SK-N-SH (cell line): ENCODE measurements at places on chromosomes 2 and 18. TPM values are rescaled to one million over a fixed set of nuclear protein-coding genes. Genes with fewer than 3 reads are reported as not detected.

DNA sequence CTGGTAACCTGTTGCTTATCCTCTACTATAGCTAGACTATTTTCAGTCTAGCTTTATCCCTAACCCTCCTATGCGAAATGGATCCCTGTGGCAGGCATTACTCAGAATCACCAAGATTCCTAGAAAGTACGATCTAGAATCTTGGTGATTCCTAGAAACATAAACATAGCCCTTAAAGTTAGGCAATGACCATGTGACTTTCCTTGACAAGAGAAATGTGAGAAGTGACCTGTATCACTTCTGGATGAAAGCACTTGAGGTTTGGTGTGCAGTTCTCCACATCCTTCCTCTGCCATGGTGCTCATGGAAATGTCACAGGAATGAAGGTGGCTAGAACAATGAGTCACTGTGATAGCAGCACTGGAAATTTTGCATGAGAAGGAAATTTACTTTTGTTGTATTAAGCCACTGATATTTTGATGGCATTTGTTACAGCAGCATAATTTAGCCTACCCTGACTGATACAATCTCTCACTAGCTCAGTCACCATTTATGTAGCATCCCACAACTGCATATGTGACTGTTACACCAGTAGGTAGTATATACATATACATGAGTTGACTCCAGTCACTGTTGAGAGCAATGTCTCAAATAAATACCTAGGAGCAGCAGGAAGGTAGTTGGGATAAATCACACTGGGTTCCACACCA lies 68.3 kb upstream of the MAPRE2 start:
- no peaks in the 10 kb centered on the region for H3K36me3 ChIP-seq
- no peak for DNase-seq
- H3K27ac ChIP-seq: no peak overlapping the region
- H3K4me1 ChIP-seq: peaks cover 5% of the 10 kb centered on the region; the same call in 1 of the 2 replicates

The ALK gene
- 0.30 and 0.55 TPM in 2 replicates for polyA plus RNA-seq

- no peaks in the 10 kb centered on the region for H3K36me3 ChIP-seq
- no peak overlapping the region for H3K27ac ChIP-seq
- H3K27me3 ChIP-seq: no peaks in the 10 kb centered on the region
- no peak overlapping the region for H3K4me3 ChIP-seq
- DNase-seq: no peak
Observed at GRCh38 chr2:147135376-147135775, 709.5 kb upstream of the ACVR2A start.

The SSB gene
- 60.8 and 80.3 TPM in 2 replicates for polyA plus RNA-seq

DNA sequence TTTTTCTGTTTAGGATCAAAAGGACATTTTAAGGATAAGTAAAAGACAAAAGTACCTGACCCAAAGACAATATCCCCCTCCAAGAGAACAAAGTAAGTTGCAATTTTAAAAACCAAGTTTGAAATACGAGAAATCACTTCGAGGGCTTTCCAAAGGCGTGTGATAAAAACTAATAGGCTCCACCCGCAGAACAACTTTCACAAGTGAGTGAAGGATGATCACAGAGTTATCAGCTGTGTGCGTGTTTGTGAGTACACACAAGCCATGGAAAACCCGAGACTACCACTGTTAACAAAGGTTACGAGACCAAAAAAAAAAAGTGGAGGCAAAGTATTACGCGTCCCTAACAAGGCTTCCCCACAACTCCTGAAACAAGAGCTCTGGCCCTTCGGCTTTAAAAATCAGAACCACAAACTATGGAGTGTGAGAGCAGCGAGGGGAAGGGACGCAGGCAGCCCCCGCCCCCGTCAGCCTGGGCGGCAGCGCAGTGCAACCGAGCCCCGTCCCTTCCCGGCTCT lies 719 bp downstream of the SMAD2 start:
- 0 out of 2 replicates have a peak, but pooled peaks cover 4% of the 10 kb centered on the region for H3K4me1 ChIP-seq
- H3K27me3 ChIP-seq: no peaks in the 10 kb centered on the region
- H3K36me3 ChIP-seq: no peaks in the 10 kb centered on the region; the same call in 1 of the 2 replicates
- peak overlapping the region; percentile 97 for H3K27ac ChIP-seq

GRCh38 chr2:96769814-96770213 lies 9.1 kb downstream of the CNNM4 start:
- no peaks in the 10 kb centered on the region for H3K4me1 ChIP-seq
- no peaks in the 10 kb centered on the region for H3K27me3 ChIP-seq
- no peak overlapping the region for H3K27ac ChIP-seq

GRCh38 chr18:10950876-10951630 lies 198.3 kb downstream of the PIEZO2 start:
- no peaks in the 10 kb centered on the region for H3K4me1 ChIP-seq
- H3K27me3 ChIP-seq: no peaks in the 10 kb centered on the region
- no peaks in the 10 kb centered on the region for H3K36me3 ChIP-seq
- no peak overlapping the region for H3K27ac ChIP-seq

DNA sequence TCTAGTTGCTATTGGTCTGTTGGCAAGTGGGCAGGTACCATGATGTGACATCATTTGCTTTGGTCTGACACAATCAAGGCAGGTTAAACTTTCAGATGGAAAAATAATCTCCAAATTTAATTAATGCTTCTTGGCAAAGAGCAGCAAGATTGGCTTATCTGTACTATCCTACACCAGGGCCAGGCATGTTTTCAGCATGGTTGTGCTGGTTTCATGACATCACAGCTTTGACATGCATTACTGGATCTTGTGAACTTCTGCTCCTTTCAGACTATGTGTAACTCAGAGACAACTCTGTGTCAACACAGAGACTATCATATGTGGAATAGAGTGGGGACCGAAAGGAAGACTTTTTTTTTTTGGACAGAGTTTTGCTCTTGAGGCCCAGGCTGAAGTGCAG lies 520.5 kb downstream of the TDRD15 start:
- H3K27ac ChIP-seq: no peak overlapping the region
- H3K4me3 ChIP-seq: no peak overlapping the region
- no peaks in the 10 kb centered on the region for H3K36me3 ChIP-seq
- no peak for DNase-seq

- no peaks in the 10 kb centered on the region for H3K36me3 ChIP-seq
- DNase-seq: no peak
- H3K27ac ChIP-seq: no peak overlapping the region
- H3K4me3 ChIP-seq: no peak overlapping the region
- H3K4me1 ChIP-seq: no peaks in the 10 kb centered on the region
- H3K27me3 ChIP-seq: no peaks in the 10 kb centered on the region
Observed at GRCh38 chr2:59888015-59888414, 665.4 kb downstream of the BCL11A start.

GRCh38 chr2:71611781-71612527 lies 158.6 kb downstream of the DYSF start:
- H3K27ac ChIP-seq: no peak overlapping the region
- no peaks in the 10 kb centered on the region for H3K4me1 ChIP-seq
- H3K27me3 ChIP-seq: no peaks in the 10 kb centered on the region
- no peak for DNase-seq

DNA sequence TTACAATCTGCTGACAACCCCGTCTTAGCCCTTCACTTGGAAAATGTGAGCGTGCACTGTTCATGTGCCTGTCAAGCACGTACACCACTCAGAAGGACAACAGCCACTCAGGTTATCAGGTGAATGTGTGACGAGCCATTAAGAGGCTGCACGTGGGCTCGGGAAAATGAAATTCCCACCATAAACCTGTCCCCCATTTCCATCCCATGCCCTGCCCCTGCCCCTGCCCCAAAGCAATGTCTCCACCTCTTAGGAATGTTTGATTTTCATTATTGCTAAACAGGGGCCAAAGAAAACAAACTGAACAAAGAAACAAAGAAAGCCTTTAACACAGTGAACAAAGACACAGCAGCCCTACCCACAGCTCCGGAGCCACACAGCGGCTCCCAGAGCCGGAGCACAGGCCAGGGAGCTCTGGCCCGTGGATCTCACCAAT lies 90.5 kb downstream of the TMEM18 start:
- H3K27ac ChIP-seq: peak overlapping the region; percentile 74
- no peaks in the 10 kb centered on the region for H3K36me3 ChIP-seq
- H3K27me3 ChIP-seq: no peaks in the 10 kb centered on the region
- no peaks in the 10 kb centered on the region for H3K4me1 ChIP-seq
- no peak for DNase-seq

GRCh38 chr2:263022-263738 lies 652 bp downstream of the SH3YL1 start:
- no peak overlapping the region for H3K27ac ChIP-seq
- peak overlapping the region; percentile 98 for H3K4me3 ChIP-seq
- no peak for DNase-seq
- H3K27me3 ChIP-seq: no peaks in the 10 kb centered on the region
- H3K36me3 ChIP-seq: peaks cover 34% of the 10 kb centered on the region
- H3K4me1 ChIP-seq: peaks cover 25% of the 10 kb centered on the region

DNA sequence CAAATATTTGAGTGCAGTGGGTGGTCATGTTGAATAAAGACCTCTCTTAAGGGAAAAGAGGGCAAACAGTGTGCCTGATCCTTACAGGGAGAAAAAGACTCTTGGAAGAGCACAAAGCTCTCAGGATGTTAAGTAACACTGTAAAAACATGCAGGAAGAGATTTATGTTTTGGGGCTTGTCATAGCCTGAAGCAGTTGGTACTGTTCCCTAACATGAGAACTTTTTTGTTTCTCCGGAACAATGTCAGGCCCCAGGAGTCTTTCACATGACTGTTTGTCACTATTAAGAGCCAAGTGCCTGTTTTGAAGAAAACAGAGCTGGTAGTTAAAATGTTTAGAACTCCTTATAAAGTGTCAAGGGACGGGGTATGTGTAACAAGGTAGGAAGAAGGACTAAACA lies 83.7 kb upstream of the B3GNT2 start:
- no peak overlapping the region for H3K4me3 ChIP-seq
- H3K36me3 ChIP-seq: no peaks in the 10 kb centered on the region
- H3K27ac ChIP-seq: no peak overlapping the region
- H3K4me1 ChIP-seq: peaks cover 4% of the 10 kb centered on the region; the same call in 1 of the 2 replicates
- no peaks in the 10 kb centered on the region for H3K27me3 ChIP-seq

GRCh38 chr18:30623401-30624065 lies 419.0 kb downstream of the DSC3 start:
- DNase-seq: no peak
- H3K4me1 ChIP-seq: no peaks in the 10 kb centered on the region
- H3K36me3 ChIP-seq: no peaks in the 10 kb centered on the region
- no peaks in the 10 kb centered on the region for H3K27me3 ChIP-seq

- peak overlapping the region; percentile 40; the same call in 1 of the 2 replicates for H3K4me3 ChIP-seq
- H3K4me1 ChIP-seq: no peaks in the 10 kb centered on the region
- DNase-seq: peak; percentile 31
- H3K27ac ChIP-seq: no peak overlapping the region
- no peaks in the 10 kb centered on the region for H3K36me3 ChIP-seq
Observed at GRCh38 chr2:118371515-118371914, 283.2 kb downstream of the INSIG2 start.

GRCh38 chr2:208046686-208047085 lies 21.4 kb upstream of the PLEKHM3 start:
- H3K36me3 ChIP-seq: no peaks in the 10 kb centered on the region
- H3K4me1 ChIP-seq: no peaks in the 10 kb centered on the region
- DNase-seq: no peak

DNA sequence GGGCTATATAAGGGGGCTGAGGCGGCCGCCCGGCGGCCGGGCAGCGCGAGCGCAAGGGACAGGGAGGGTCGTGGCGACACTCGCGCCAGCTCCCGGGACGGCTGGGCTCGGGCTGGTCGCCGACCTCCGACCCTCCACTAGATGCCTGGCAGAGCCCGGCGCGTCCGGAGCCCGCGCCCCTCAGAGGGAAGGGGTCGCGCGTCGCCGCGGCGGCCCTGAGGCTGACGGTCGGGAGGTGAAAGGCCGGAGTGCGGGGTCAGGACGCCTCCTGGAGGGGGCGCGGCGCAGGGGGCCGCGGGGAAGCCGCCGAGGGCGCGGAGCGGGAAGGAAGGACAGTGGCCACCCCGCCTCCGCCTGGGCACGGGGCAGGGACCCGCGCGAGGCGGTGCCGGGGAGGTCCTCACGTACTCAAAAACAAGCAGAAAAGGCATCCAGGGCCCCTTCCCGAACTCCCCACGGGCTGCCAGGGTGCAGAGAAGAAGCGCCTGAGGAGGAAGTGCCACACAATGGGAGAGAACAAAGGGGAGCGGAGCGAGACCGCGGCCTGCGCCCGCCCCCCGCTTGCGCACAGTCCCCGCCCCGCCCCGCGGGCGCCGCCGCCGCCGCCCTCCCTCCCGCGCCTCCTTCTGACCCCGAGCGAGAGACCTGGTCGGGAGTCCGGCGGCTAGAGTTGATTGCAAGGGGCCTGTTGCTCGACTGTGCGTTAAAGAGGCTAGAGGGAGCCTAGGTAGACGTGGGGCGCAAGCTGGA lies 776 bp upstream of the KLF7 start:
- H3K4me1 ChIP-seq: peaks cover 20% of the 10 kb centered on the region
- no peaks in the 10 kb centered on the region for H3K36me3 ChIP-seq
- H3K27me3 ChIP-seq: no peaks in the 10 kb centered on the region
- H3K4me3 ChIP-seq: peak overlapping the region; percentile 66
- peak overlapping the region; percentile 99 for H3K27ac ChIP-seq

GRCh38 chr2:191078165-191078867 lies 64.3 kb upstream of the STAT1 start:
- no peaks in the 10 kb centered on the region for H3K27me3 ChIP-seq
- DNase-seq: no peak
- H3K36me3 ChIP-seq: no peaks in the 10 kb centered on the region

DNA sequence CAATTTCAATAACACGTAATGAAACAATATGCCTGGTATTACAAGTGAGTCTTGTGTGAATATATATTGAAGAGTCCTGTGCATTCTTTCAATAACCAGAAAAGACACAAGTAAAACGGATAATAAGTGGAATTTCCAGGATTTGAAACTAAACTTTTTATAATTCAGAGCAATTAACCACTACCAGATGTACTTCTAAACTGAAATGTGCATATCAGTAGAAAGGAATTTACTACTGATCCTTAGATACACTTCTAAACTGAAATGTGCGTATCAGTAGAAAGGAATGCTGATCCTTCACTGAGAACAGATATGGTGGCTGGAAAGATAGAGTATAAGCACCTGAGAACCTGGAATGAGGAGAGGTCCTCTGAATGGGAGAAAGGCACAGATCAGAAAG lies 470.9 kb upstream of the SPHKAP start:
- no peaks in the 10 kb centered on the region for H3K27me3 ChIP-seq
- no peak for DNase-seq
- H3K4me1 ChIP-seq: no peaks in the 10 kb centered on the region
- H3K27ac ChIP-seq: no peak overlapping the region

The MAP2 gene
- 7.8 and 11.1 TPM in 2 replicates for polyA plus RNA-seq

GRCh38 chr2:230411570-230412370 lies 4.2 kb upstream of the SP100 start:
- peak overlapping the region; percentile 60 for H3K4me3 ChIP-seq
- no peaks in the 10 kb centered on the region for H3K27me3 ChIP-seq
- DNase-seq: peak; percentile 85
- H3K27ac ChIP-seq: peak overlapping the region; percentile 73
- no peaks in the 10 kb centered on the region for H3K36me3 ChIP-seq
- H3K4me1 ChIP-seq: peaks cover 12% of the 10 kb centered on the region; the same call in 1 of the 2 replicates

DNA sequence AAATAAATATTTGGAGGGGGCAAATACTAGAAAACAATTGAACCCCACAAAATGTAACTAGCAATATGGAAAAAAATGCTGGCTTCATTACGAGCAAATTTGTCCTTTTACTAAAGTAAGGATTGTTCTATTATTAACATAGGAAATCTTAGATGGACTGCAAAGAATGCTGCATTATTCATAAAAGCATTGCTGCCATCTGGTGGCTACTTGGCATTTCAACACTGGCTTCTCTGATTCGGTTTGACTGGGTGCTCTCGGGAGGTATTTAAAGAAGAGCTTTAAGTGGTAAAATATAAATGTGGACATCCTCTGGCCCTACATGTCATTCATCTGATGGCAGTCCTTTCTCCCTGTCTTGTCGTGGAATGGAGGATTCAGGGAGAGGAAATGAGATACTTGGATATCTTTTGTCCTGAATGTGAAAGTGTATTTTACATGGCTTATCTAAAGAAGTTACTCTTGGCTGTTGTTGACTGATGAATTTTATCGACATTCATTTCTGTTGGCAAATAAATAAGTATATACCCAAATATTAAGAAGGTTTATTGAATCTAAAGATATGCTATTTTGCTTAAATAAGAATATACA lies 130.2 kb downstream of the ARHGAP15 start:
- H3K4me1 ChIP-seq: no peaks in the 10 kb centered on the region; the same call in 1 of the 2 replicates
- no peaks in the 10 kb centered on the region for H3K27me3 ChIP-seq
- no peaks in the 10 kb centered on the region for H3K36me3 ChIP-seq
- peak; percentile 37 for DNase-seq
- H3K4me3 ChIP-seq: peak overlapping the region; percentile 38; the same call in 1 of the 2 replicates
- no peak overlapping the region for H3K27ac ChIP-seq

The ATP6V1B1 gene
- 4.9 and 6.1 TPM in 2 replicates for polyA plus RNA-seq
